Occipital lobe (tissue), 3 donors: ENCODE measurements at places on chromosomes 13 and 19.

GRCh38 chr19:54137699-54138488, at the start of gene CNOT3:
CNOT3 (plus strand) TSS chr19:54137762; CDS start chr19:54142979, 5,217 bp downstream.
- DNase-seq, result no peak

DNA sequence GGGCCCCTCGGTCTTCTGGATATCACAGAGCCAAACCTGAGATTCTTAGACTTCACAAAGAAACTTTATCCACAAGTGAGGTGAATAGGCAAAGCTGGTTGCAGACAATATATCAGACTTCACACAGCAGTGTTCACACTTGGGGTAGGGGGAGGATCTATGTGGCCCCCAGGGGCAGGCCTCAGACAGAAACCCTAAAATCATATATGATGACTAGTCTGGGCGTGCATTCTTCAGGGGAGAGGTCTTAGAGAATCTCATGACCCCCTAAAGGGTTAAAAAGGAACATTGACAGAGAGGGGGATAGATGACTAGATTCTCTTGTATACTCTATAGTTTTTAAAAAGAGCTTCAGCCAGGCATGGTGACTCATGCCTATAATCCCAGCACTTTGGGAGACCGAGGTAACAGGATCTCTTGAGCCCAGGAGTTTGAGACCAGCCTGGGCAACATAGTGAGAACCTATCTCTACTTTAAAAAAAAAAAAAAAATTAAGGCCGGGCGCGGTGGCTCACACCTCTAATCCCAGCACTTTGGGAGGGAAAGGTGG, 2.8 kb downstream of the TYROBP start:
- no peak for DNase-seq

DNA sequence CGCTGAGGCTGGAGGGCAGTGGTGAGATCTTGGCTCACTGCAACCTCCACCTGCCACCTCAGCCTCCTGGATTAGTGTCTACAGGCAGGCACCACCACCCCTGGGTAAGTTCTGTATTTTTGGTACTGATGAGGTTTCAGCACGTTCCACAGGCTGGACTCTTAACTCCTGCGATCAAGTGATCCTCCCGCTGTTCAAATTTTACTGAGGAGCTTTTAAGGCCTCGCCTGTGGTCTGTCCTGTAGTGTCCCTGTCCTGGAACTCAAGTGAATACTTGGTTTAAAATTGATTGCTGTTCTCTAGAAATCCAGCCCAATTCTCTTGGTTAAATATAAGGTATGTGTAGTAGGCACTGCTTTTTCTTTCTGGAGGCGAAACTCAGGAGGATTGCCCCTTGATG, 65.2 kb downstream of the DPRX start:
- DNase-seq, result no peak

- DNase-seq, result no peak
Observed at GRCh38 chr13:46179491-46179908, 2.5 kb downstream of the LCP1 start.

DNA sequence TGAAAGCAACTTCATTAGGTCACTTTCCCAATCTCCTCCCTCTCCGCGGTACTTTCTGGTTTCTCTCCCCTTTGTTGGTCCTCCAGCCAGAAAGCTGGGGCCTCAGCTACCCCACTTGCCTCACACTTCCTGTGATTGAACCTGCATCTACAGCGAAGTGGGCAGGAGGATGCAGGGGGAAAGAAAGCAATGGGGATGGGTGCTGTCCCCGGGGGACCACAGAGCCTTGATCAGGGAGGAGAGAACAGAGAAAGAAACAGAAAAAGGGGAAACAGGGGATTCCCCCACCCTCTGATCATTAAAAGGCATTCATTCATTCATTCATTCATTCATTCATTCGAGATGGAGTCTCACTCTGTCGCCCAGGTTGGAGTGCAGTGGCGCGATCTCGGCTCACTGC, 74.2 kb downstream of the TRPM4 start:
- no peak for DNase-seq
